GM23248 (cell line): ENCODE measurements at places on chromosomes 5 and 9.

GRCh38 chr5:33840927-33841547 is 50.8 kb downstream of the ADAMTS12 start:
- no peak for DNase-seq

- DNase-seq, result peak; percentile 24
Measured at GRCh38 chr9:133691626-133692363, 46.4 kb downstream of the SARDH start.

- DNase-seq, result no peak
Measured at GRCh38 chr9:125461636-125462190, 200.1 kb downstream of the GAPVD1 start.

DNA sequence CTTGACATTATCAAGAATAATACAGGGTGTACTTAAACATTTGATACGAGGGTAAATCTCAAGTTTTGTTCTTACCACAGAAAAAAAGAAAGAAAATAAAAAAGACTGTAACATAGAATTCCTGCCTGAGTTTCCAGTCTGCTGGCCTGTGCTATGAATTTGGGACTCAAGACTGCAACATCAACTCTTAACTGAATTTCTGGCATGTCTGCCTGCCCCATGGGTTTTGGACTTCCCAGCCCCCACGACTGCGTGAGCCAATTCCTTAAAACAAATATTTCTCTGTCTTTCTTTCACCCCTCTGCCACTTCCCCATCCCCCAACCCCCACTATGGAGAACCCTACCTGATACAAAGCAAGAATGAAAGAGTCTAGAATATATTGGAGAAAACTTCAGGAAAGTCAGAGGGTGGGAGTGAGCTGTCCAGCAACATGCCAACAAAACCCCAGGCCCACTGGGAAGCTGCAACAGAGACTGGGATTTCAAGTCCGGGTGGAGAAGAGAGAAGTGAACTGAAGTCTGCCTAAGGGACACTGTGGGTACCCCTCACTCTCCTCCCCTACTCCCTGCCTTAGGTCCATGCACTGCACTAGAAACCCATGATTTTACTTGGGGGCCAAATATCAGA is 43.0 kb downstream of the MARCHF3 start:
- no peak for DNase-seq

DNA sequence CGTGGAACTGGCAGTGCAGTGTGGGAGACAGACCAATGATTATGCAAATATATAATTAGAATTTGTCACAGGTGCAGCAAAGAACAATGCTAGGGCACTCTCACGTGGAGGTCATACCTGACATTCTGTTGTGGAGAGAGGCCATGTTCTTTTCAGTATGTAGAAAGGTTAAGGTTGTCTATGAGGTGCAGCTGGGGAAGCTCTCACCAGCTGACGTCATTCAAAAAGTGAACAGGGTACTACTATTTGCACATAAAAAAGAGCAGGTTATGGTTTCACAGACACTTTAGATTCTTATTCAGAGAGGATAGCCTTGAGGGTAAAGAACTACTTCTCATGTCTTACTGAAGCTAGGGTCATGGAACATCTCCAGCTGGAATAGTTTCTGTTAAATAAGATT is 19.1 kb downstream of the SH3GL2 start:
- DNase-seq, result no peak

- peak; percentile 36 for DNase-seq
Measured at GRCh38 chr5:151053796-151054462, 26.9 kb downstream of the TNIP1 start.

DNA sequence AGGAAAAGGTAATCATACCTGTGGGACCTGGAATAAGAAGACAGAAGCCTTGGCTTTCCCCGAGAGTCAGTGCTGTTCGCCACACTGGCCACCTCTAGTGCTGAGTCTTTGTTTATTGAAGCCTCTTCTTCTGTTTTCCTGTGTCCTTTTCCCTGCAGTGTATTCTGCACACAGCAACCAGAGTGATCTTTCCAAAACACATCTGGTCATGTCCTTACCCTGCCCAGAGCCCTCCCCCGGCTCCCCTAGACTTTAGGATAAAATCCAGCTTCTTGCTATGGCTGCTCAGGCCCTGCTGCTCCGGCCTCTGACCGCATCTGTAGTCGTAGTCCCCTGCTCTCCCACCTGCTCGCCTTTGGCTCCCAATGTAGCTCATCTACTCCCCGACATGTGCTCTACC is 28.3 kb downstream of the GALNT10 start:
- DNase-seq, result no peak

- DNase-seq, result no peak
Measured at GRCh38 chr9:28976684-28977083, 1403.4 kb upstream of the C9orf72 start.

- DNase-seq, result no peak
Measured at GRCh38 chr5:88879724-88880123, 3.3 kb downstream of the MEF2C start.

GRCh38 chr5:72064801-72065570 is 42.3 kb upstream of the MAP1B start:
- DNase-seq, result no peak

- DNase-seq, result no peak
Measured at GRCh38 chr9:120698766-120699165, 15.5 kb downstream of the MEGF9 start.

DNA sequence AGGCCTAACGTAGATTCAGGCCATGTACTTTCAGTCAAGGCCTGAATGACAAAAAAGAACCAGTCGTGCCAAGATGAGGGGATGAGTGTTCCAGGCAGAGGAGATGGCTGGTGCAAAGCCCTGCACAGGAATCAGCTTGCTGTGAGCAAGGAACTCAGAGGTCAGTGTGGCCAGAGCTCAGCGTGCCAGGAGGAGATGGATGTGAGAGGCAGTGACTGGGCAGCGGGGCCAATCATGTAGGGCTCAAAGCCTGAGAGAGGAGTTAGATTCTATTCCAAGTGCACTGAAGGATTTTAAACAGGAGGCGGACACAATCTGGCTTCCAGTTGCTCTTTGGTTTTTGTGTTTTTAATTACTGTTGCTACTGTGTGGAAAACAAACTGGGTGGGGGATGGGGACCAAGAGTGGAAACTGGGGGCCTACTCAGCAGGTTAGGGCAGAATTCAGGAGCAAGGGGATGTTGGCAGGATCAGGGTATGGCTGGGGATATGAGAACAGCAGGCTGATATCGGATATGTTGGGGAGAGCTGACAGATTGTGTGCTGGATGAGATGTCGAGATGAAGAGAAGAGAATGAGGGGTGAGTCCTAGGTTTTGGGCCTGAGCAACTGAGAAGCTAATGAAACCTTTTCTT is 64.3 kb downstream of the ANGPTL2 start:
- DNase-seq, result peak; percentile 44

GRCh38 chr9:125591245-125591644 is 115.8 kb downstream of the MAPKAP1 start:
- no peak for DNase-seq

DNA sequence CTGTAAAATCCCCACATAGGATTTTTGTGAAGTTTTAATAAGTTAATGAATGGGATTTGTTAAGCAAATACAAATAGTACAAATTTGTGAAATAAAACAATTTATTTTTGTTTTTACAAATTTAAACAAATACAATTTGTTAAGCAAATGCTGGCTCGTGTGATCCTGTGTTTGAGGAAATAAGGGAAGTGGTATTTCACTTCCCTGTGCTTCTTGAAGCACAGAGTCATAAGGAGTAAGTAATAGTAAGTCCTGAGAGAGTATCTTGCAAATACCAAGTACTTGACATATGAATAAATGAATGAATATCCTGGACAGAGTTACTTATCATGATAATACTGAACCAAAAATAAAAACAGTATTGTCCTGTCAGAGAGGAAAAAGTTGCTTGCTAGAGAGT is 9.1 kb downstream of the SMIM3 start:
- DNase-seq, result no peak

- no peak for DNase-seq
Measured at GRCh38 chr9:12980085-12980851, 205.4 kb downstream of the LURAP1L start.

GRCh38 chr5:142461028-142461590 is 136.3 kb upstream of the SPRY4 start:
- DNase-seq, result no peak

DNA sequence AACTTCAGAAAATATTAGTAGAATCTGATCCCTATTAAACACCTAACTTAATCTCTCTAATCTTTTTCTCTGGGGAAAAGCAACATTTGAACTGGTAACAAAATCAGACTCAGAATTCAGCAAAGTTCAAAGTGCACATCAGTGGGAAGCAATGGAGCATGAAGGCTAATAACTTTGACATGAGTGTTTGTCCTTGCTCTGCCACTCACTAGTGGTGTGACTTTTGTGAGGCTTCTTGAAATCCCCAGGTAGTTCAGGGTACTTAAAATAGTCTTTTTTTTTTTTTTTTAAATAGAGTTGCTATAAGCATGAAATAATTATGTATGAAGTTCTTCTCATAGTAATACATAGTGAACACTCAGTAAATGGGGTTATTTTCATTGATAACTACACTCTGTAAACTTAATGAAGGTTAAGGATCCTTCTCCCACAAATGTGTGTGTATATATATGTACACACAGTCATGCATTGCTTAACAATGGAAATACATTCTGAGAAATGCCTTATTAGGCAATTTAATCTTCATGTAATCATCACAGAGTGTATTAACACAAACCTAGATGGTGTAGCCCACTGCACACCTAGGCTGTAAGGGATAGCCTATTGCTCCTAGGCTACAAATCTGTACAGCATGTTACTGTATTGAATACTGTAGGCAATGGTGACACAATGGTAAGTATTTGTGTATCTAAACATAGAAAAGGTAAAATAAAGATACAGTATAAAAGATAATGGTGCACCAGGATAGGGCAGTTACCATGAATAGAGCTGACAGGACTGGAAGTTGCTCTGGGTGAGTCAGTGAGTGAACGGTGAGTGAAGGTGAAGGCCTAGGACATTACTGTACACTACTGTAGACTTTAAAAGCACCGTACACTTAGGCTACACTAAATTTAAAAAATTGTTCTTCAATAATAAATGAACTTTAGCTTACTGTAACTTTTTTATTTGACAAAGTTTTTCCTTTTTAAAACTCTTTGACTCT is 73.3 kb upstream of the HMHB1 start:
- DNase-seq, result no peak

DNA sequence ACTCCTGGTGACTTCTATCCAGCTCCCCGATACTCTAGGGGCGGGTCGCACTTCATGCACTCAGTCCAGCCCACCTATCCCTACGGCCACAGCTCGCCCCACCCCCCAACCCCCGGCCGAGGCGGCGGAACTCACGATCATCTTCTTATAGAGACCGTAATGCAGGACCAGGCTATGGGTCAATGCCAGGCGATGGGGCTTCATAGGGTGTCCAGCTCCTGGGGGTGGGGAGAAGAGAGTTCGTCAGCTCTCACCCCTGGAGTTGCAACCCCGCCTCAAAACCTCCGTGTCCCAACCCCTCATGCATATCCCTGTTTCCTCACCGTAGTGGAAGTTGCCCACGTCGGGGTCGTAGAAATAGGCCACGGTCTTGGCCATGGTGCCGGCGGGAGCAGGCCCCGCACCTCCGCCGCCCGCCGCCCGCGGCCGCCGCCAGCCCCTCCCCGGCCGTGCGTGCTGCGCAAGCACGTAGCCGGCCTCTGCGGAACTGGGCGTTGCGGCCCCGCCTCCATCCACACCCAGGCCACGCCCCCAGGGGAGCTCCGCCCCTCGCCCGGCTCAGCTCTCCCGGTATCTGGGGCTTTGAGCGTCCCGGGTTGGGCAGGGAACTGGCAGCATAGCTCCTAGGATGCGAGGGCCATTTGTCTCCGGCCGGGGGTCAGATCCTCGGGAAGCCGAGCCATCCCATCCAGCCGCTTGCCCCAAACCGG is at the start of the genes HDAC3 and RELL2:
TSS of gene HDAC3 (minus strand) at position 437 of the 710 bp plus-strand sequence. CDS start at position 378, 59 bp downstream.
TSS of gene RELL2 (plus strand) at position 585 of the 710 bp plus-strand sequence. CDS start 1,229 bp downstream, outside the sequence.
- peak; percentile 97 for DNase-seq

DNA sequence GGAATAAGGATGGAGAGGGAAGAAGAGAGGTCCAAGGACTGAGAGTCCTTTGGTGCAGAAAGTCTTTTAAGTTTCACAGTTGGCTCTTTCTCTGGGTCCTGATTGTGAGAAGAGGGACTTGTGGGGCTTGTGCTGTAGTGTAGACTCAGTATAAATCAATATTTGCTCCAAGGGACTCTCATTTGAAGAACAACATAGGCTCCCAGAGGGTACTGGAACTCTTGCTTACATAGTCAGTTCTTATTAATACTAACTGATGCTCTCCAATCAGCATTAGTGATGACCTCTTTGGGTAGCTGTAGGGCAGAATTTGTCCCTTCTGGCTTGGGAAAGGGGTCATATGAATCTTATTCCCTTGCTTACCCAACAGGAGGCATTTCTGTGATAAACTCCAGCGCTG is 62.5 kb upstream of the CXCL14 start:
- no peak for DNase-seq

GRCh38 chr5:145225529-145225928 is 609.6 kb downstream of the PRELID2 start:
- no peak for DNase-seq

GRCh38 chr5:120516805-120517204 is 52.7 kb downstream of the PRR16 start:
- DNase-seq, result peak; percentile 83

- no peak for DNase-seq
Measured at GRCh38 chr9:127758843-127759242, 19.6 kb downstream of the SH2D3C start.

DNA sequence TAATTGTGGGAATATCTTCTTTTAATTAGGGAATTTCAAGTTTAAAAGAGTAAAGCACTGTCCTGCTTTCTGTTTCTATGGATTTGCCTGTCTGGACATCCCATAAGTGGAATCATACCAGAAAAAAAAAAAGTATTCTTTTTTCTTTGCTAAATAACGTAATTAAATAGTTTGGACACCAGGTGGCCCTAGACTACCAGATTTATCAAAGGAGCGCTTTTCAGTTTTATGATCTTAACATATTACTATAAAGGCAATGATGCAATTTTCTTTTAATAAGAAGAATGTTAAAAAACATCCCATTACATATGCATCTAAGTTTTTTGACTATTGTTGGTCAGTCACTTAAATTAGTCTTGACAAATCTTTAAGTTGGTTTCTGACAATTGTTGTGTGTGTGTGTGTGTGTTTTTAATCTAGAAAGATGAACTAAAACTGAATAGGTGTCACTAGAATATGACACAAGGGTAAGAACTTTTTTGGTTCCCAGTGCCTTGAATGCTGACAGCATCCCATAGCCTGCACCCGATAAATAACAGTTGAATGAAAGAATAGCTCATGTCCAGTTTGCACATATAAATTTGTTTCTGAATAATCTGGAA is 49.5 kb downstream of the C5orf22 start:
- peak; percentile 78 for DNase-seq

DNA sequence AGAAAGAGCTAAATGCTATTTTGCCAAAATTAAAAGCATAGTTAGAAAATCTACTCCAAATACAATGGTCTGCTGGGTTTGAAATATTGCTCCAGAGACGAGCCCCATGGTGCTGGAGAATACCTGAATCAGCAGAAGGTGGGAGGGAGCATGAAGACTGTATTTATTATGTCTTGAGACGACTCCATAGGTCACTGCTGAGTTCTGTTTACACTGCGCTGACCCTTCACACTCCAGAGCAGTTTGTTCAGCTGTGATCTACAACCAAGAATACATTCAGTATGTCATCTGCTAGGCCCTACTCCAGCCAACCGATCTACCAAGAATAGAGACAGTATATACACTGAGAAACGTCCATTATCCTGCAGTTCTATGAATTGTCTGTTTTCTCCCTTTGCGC is 150.5 kb downstream of the TLE1 start:
- no peak for DNase-seq

GRCh38 chr5:27062451-27062850 is 24.1 kb upstream of the CDH9 start:
- DNase-seq, result no peak
